H4 (cell line): ENCODE measurements at places on chromosomes 1 and 21.
A peak's percentile ranks its signal among the peaks of the same experiment; 100 is the strongest.

GRCh38 chr1:57034713-57035112 is 68.9 kb upstream of the C8B start:
- DNase-seq, result no peak

GRCh38 chr1:224114787-224115175 is 870 bp downstream of the FBXO28 start:
- no peak for DNase-seq

DNA sequence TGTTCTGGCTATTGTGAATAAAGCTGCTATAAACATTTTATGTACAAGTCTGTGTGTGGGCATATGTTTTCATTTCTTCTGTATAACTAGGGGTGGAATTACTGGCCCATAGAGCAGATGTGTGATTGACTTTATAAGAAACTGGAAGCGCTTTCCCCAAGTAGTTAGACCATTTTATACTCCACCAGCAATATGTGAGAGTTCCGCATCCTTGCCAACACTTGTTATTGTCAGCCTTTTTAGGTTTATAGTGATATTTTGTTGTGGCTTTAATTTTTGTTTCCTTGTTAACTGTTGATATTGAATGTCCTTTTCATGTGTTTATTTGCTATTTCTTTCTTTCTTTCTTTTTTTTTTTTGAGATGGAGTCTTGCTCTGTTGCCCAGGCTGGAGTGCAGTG is 9.4 kb downstream of the MAN1C1 start:
- DNase-seq, result no peak

- no peak for DNase-seq
Measured at GRCh38 chr1:70204600-70204999, 779 bp downstream of the LRRC40 start.

- peak; percentile 85 for DNase-seq
Measured at GRCh38 chr1:209850342-209850979, 22.7 kb downstream of the UTP25 start.

GRCh38 chr1:29640428-29640785 is 404.1 kb downstream of the PTPRU start:
- DNase-seq, result no peak

GRCh38 chr1:39646232-39647081 is 7.0 kb upstream of the HEYL start:
- DNase-seq, result peak; percentile 36

DNA sequence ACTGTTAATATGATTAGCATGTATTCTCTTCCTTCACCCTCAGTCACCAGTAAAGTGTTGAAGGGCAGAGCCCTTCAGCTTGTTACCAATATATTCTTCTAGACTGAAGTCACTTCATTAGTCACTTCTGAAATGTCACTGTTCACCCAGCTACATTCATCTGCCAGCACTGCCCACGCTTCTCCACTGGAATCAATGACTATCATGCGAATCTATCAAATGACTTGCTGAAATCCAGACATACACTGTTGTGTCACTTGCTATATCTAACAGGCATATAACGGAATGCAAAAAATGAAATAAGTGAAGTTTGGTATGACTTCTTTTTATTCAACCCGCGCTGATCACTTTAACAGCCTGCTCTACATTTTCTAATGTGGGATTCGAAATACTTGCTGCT is 16.1 kb downstream of the FH start:
- no peak for DNase-seq

DNA sequence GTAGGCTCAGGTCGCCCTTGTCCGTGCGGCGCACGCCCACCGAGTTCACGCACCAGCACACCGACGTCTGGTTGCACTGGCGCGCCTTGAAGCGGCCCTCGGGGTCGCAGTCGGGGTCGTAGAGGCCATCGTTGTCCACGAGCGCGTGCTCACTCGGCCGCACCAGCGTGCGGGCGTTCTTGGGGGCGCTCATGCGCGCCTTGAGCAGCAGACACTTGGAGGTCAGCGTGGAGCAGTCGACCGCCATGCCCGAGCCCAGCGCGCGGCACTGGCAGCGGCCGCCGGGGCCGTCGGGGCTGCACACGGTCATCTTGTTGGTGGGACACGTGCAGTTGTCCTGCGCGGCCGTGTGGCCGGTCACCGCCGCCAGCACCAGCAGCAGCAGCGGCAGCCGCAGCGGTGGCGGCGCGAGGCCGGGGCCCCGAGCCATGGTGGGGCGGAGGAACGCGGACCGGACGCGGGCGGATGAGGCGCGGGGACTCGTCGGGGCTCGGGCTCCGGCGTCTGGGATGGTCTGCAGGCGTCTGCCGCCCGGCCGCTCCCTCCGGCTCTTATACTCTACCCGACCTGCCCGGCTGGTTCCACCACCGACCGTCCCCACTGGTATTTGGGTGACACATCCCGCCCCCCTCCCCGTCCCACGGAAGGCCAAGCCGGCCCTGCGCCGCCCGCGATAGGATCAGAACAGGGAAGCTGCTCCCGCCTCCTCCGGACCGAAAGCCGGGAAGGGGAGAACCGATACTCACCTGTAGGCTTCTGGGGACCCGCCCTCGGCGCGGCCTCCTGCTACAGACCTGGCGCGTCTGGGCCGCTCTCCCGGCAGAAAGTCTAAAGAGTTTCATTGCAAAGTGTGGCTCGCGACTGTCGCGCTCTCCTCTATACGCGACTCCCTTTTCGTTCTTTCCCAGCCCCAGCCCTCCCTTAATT is at the start of gene TACSTD2:
TSS of gene TACSTD2 (minus strand) at position 526 of the 927 bp plus-strand sequence. CDS start at position 430, 96 bp downstream.
- no peak for DNase-seq
